Epithelial cell of prostate (primary cell): ENCODE measurements at places on chromosomes 13 and 19.
A peak's percentile ranks its signal among the peaks of the same experiment; 100 is the strongest.

DNA sequence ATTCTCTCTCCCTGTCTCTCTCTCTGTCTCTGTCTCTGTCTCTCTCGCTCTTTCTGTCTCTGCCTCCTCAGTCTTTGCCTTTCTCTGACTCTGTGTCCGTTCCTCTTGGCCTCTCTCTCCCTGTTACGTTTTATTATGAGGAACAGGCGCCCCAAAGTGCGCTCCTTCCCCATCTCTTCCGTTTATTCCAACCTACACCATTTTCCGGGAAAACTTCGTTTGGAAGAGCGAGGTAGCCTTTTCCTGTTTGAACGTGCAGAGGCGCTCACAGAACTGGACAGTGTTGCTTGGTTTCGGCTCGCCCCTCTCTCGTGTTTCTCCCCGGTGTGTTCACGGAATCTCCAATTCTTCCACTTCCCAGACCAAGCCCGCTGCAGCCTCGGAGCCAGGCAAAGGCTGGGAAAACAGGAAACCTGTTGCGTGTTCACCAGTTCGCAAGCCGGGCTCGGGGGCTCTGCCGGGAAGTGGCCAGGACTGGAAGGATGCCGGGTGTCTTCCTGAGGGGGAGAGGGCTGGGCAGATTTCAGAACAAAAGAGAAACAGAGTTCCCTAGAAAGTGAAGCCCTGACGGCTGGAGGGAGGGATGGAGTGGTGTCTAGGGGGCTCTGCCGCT is 605 bp downstream of the TMEM255B start:
- DNase-seq: no peak

- no peak for DNase-seq
Measured at GRCh38 chr19:39336483-39336882, 640 bp upstream of the GMFG start.

DNA sequence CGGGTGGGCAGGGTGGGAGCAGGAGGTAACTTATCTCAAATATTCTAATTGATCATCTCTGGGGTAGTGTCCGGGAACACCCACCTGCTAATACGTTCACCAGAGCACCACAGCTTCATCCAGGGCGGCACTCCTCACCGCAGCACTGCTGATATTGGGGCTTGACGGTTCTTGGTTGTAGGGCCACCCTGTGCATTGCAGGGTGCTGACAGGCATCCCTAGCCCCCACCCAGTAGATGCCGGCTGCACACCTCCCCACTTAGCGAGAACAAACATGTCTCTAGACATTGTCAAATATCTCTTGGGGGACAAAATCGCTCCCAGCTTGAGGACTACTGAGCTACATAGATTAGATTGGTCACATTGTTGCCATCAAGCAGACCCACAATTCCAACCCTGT is 73.9 kb upstream of the WASF3 start:
- DNase-seq: no peak

- DNase-seq: no peak
Measured at GRCh38 chr13:39963612-39964011, 308.1 kb downstream of the COG6 start.

DNA sequence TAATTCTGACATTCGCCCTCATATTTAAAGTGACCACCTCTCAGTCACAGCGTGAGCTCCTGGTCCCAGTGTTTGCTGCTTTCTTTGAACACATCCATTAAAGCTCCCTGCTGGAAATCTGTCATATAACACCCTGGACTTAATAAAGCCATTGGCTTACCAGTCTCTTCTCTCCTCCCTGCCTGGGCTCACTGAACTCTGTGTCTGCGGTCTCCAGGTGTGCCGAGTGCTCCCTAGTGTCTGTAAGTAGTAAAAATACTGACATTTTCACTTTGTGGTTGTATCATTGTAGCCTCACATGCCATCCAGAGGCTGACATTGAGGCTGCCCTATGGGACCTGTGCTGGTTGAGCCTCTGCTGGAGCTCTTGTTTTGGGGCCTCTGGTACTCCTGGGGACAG is 2.6 kb upstream of the PSG11 start:
- DNase-seq: no peak

DNA sequence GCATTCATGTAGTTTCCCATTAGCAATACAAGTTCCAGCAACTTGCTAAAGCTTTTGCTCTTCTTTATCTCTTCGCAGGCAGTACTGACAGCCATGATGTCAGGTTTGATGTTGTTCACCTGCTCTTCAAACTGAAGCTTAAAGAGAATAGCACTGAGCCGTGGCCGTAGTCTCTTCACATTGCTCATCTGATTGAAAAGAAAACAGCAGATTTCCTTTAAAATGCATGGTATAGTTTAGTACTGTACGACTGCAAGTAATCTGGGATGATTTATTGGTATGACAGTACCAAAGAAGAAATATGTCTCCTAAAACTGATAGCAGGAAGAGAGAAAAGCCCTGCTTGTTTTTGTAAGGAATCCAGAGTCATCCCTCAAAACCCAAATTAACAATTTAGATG is 284.4 kb downstream of the DIAPH3 start:
- no peak for DNase-seq

GRCh38 chr13:30346153-30346788 is 38.9 kb upstream of the KATNAL1 start:
- peak; percentile 14 for DNase-seq
